Fibroblast of gingiva (primary cell): ENCODE measurements at places on chromosomes 5 and 9.

GRCh38 chr5:11182441-11183080 lies 421.5 kb upstream of the DAP start:
- no peak for DNase-seq

DNA sequence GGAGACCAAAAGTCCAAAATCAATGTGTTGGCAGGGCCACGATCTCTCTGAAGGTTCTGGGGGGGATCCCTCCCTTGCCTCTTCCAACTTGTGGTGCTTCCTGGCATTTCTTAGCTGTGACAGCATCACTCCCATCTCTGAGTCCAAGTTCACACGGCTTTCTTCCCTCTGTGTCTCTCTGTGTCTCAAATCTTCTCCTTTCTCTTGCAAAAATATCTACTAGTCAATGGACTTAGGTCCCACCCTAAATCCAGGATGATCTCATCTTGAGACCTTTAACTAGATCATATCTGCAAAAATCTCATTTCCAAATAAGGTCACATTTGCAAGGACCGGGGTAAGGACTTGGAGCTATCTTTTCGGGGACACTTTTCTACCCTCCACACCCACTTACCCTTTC lies 186.1 kb downstream of the HSD17B3 start:
- no peak for DNase-seq

DNA sequence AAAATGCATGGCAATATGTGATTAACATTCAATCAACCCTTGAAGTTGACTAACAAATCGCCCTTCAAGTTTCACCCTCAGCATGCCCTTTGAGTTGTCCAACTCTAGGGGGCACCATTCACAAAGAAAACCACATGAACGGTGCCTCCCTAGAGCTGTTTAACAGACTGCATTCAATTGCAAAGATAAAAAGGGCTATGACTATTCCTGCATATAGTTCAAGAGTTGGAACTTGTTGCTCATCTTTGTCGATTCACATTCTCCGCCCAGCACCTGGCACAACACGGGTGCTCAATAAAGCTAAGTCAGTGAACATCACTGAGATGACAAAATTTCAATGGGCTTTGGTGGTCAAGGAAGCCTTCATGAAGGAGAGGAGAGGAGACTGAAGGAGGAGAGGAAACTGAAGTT lies 69.6 kb upstream of the SLC30A5 start:
- DNase-seq = no peak

DNA sequence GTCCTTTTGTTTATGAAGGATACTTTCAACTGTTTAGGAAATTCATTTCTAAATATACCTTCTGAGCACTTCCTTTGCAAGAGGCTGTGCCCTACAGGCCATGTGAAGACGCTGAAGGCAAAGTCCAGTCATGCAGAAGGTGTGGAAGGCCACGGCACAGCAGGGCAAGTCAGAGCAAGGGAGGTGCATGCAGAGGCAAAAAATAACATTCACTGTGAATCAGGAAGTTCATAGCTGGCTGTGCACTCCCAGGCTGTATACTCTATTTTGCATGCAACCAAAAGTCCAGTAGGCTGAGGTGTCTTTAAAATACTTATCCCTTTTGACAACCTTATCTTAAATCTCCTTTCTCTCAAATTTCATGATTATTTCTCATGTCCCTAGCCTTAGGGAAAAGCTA lies 50.3 kb downstream of the GNAQ start:
- no peak for DNase-seq

- DNase-seq = no peak
Observed at GRCh38 chr9:86665416-86665815, 281.9 kb downstream of the GAS1 start.

GRCh38 chr9:106207298-106207697 lies 513.0 kb downstream of the TMEM38B start:
- DNase-seq = no peak

- DNase-seq = no peak
Observed at GRCh38 chr9:133974631-133975341, 17.3 kb downstream of the VAV2 start.

DNA sequence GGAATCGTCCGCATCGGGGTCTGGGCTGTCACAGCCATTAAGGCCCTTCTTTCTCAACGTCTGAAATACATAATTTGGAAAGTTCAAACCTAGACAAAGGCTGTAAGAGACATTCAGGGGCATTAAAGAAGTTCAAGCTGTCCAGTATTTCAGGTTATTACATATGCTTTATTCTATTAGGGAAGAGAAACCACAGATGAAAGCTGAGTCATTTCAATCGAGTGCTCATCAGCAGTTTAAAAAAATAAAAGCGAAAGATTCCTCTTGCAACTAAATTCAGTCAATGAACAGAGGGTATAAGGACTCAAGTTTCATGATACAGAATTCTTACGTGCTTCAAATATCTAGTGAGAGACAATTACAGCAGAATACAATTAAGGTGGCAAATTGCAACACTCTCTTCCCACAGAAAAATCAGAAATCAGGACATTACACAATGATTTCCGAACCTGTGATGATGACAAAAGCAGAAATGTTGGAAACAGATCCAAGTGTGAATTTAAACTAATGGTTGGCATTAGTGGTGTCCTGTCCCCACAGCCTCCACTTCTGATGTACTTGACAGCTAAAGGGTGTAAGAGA lies 121.6 kb downstream of the MEF2C start:
- no peak for DNase-seq

DNA sequence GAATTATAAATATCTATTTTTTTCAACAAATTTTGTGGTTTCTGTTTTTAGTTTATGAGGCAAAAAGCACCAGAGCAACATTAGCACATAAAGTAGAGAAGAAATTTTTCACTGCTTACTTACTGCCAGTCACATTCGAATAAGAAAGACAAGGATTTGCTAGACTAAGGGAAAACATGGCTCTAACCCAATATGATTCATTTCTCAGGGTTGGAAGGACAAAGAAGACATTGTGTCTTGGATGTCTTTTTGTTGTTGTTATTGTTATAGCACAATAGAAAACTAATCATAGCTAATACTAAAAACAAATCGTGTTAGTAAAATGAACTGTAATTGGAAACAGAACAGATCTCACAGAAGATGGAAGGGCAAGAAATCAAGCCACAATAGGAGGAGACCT lies 90.9 kb upstream of the SLCO6A1 start:
- DNase-seq = no peak

- no peak for DNase-seq
Observed at GRCh38 chr9:124776954-124777648, at the start of gene OLFML2A. Gene OLFML2A, plus strand, starts transcription at chr9:124777133. Its CDS starts 138 bp downstream, at chr9:124777271.

GRCh38 chr9:121207371-121207940 lies 5.8 kb upstream of the RAB14 start:
- no peak for DNase-seq

GRCh38 chr9:36987891-36988290 lies 46.2 kb downstream of the PAX5 start:
- DNase-seq = no peak

- DNase-seq = no peak
Observed at GRCh38 chr5:62168506-62169281, 137.3 kb upstream of the KIF2A start.

- no peak for DNase-seq
Observed at GRCh38 chr5:15322421-15322820, 177.6 kb upstream of the FBXL7 start.

- peak; percentile 14 for DNase-seq
Observed at GRCh38 chr5:178396796-178397720, 164.5 kb upstream of the PHYKPL start.

DNA sequence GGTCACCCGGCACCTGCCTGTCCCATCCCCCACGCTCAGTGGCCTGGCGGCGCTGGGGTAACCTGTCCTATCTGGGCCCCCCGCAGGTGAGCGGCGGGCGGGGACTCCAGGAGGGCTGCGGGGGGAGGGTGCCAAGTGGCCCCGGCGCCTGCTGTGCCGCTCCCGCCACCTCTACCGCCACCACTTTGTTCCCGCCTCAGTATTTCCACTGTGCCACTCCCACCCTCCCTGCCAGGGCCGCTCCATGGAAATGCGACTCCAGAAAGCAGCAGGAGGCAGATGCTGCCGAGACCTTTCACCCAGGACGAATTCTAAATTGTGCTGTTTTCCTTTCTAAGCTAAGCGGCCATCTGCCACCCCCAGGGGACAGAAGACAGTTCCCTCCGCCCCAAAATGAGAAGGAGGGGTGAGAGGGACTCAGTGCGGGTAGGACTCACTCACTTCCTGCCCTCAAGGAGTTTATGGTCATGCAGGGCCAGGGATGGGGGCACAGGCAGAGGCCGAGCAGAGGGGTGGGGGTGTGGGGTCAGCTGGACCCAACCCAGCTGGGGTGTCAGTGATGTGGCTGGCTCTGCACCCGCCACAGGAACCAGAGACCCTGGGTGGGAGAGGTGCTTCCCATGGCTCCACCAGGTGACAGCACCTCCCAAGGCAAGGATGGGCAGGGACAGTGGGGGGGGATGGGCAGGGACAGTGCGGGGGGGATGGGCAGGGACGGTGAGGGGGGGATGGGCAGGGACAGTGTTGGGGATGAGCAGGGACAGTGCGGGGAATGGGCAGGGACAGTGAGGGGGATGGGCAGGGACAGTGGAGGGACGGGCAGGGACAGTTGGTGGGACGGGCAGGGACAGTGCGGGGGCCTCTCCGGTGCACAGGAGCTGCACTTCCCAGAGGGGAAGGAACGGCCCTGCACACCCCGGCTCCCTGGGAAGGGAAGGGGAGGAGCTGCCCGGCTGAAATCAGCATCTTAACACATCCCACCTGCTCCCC lies 17.8 kb downstream of the NOTCH1 start:
- no peak for DNase-seq

DNA sequence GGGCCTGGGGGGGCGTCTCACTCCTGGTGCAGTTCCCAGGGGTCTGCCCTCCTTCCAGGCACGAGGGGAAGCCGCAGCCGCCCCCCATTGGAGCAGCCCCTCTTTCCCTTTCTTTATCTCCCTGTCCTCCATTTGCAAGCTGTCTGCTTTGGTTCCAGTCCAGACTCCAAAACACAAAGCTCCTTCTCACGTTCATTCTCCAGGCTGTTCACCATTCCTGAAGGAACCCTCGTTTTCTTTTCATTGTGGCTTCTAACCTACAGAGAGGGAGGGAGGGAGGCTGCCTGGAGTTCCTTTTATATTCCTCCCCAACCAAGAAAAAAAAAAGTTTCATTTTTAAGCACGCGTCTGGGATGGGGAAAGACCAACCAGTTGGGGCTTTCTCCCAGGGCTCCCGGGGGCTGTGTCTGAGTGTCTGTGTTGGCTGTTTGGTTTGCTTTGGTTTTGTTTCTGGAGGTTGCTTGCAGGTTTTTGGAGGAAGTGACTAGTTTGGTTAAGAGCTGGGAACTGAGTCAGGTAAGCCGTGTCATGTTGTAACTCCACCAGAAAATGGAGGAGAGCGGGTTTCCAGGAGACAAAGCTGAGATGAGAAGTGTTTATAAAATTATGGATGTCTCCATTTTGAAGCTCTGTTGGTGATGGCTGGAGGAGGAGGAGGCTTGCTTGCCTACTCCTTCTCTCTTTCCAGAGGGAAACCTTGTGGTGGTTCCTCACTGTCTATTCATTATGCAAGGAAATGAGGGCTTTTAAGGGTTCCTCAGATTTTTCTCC lies 1.6 kb downstream of the ZNF462 start:
- DNase-seq = peak; percentile 37

DNA sequence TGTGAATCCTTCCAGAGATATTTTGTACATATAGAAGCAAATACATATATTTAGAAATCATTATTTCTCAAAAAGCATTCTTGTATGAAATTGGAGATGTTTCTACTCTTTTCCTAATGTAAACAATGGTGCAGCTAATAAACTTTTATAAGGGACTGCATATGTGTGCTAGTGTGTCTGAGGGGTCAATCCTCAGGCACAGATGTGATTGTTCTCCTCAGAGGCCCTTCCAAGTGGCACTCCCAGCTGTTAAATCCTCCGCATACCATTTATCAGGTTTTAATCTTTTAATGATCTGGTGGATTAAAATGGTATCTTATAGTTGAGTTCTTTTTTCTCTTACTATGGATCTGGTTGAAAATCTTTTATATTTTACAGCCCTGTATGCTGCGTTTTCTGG lies 5.6 kb upstream of the OMD start:
- DNase-seq = no peak

GRCh38 chr5:136242136-136242535 lies 49.2 kb upstream of the SMIM32 start:
- no peak for DNase-seq

DNA sequence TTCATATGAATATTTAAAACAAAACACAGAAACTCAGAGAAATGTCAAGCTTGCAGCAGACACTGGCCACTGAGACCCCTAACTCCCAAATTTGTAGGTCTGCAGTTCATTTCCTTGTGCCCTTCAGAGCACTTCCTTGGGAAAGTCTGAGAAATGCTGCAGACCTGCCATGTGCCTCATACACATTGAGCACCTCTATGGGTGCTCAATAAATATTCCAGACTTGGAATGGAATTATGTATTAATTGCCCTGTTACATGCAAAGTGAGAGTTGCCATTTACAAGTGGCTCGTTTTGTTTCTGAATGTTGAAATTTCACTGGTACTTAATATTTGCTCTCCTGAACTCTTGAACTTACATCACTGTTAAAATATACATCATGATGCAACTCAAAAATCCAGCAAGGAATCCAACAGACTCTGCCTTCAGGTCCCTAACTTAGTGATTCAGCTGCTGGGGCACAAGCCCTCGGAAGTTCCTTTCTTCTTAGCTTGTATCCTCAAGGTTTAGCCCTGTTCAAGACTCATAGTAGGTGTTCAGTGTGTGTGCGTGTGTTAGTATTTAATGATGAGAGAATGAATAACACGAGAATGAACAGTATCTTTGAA lies 90.6 kb downstream of the PTCD2 start:
- peak; percentile 49 for DNase-seq

DNA sequence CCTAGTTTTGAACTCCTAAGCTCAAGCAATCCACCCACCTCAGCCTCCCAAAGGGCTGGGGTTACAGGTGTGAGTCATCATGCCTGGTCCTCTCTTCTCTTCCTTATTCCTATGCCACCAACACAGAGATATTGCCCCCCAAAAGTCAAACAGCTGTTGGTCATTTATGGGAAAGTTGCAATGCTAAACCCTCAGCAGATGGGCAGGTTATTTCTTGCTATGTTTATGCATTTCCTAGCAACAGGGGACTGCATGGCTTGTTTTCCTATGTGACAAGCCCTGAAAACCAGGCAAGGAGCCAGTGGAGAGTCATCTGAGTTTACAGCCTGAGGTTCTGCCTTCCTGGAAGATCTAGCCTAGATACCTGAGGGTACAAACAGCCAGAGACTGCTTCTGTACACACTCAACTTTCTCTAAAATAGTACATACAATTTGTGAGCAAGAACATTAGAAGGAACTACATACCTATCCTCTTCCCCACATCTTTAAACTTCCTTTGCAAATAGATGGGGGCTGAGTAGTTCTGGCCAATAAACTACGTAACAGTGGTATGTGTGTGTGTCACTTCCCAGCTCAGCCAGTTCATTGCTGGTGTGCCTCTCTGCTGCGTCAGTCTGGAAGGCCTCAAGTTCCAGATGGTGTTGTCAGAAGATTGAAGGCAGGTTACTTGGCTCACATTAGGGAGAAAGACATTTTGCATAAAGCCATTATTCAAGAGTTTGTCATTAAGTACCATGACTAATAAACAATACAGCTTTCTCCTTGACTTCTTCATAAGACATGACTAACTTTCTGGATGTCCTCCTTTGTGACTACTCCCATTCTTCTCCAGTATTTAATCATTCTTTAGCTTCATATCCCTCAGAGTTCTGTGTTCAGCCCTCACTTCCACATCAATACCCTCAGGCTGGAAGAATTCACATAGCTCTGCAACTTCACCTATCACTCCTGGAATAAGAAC lies 65.3 kb downstream of the CSNK1A1 start:
- DNase-seq = peak; percentile 98

GRCh38 chr9:128043467-128043868 lies 23.7 kb downstream of the NAIF1 start:
- no peak for DNase-seq

GRCh38 chr5:61407706-61408270 lies 75.7 kb downstream of the ZSWIM6 start:
- no peak for DNase-seq
